Mesenteric fat pad (tissue), 1 donor: ENCODE measurements at places on chromosomes 7 and 10.

- DNase-seq, result peak; percentile 16
Observed at GRCh38 chr7:74193054-74193453, 16.8 kb upstream of the LAT2 start.

DNA sequence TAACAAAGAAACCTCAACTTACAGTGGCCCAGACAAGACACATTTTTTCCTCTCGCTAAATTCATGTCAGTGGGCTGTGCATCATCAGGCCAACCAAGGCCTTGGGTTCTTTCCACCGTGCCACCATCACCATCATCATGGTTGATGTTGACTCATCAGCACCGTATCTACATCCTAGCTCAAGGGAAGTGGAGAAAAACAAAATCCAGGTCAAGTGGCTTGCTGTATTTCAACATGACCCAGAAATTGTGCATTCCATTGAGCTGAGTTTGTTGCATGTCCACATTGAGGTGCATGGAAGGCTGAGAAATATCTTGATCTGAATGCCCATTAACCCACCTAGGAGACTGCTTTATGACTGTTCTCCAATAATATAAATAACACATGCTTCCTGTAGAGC lies 312.4 kb upstream of the CDC14C start:
- no peak for DNase-seq

DNA sequence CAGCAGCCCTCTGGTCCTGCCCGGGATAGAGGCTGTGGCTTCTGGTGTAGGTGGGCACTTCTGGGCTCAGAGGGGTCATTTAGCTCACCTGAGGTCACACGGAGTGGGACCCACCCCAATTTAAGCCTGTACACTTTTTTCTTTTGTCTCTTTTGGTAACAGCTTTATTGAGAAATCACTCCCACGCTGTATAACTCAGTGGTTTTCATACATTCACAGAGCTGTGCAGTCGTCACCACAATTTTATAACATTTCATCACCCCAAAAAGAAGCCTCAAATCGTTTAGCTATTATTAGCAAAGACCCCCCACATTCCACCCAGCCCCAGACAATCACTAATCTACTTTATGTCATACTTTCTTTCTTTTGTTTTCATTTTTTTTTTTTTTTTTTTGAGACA lies 62.3 kb downstream of the LHPP start:
- no peak for DNase-seq

DNA sequence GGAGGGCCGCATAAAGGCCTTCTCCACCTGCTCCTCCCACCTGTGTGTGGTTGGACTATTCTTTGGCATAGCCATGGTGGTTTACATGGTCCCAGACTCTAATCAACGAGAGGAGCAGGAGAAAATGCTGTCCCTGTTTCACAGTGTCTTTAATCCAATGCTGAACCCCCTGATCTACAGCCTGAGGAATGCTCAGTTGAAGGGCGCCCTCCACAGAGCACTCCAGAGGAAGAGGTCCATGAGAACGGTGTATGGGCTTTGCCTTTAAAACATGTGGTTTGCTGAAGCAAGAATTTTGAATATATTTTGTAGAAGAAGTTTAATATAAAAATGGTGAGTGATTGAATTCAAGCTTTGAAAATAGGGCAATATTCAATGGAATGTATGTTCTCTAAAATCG lies 889 bp downstream of the OR2A2 start:
- no peak for DNase-seq

- no peak for DNase-seq
Observed at GRCh38 chr10:115830265-115830970, 442.6 kb downstream of the GFRA1 start.

GRCh38 chr7:140778975-140779374 lies 82.5 kb downstream of the NDUFB2 start:
- DNase-seq, result no peak

GRCh38 chr10:130744631-130745030 lies 566.9 kb downstream of the TCERG1L start:
- DNase-seq, result peak; percentile 45

- DNase-seq, result no peak
Observed at GRCh38 chr10:70753026-70753663, 32.0 kb downstream of the TBATA start.

DNA sequence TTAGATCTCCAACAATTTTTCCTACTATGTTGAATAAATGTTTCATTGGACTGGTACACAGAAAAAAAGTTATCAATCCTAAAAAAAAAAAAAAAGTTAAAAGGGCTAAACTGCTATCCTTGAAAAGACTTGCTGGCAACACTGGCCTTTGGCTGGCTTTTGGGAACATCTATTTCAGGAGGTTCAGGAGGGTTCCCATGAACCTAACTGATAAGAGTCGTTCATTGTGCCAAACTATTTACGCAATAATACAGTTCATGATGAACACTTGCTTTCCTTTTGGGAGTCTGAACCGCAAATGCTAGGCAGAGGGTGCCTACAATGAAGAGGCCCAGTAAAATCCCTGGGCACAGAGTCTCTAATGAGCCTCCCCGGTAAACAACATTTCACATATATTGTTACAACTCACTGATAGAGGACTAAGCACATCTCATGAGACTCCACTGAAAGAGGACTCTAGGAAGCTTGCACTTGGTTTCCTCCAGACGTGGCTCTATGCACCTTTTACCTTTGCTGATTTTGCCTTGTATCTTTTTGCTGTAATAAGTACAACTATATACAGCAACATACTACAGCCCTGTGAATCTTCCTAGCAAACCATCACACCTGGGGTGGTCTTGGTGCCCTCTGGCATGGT lies 45.0 kb downstream of the ZFAND4 start:
- DNase-seq, result no peak

GRCh38 chr7:74044366-74045350 lies 16.7 kb downstream of the ELN start:
- no peak for DNase-seq

DNA sequence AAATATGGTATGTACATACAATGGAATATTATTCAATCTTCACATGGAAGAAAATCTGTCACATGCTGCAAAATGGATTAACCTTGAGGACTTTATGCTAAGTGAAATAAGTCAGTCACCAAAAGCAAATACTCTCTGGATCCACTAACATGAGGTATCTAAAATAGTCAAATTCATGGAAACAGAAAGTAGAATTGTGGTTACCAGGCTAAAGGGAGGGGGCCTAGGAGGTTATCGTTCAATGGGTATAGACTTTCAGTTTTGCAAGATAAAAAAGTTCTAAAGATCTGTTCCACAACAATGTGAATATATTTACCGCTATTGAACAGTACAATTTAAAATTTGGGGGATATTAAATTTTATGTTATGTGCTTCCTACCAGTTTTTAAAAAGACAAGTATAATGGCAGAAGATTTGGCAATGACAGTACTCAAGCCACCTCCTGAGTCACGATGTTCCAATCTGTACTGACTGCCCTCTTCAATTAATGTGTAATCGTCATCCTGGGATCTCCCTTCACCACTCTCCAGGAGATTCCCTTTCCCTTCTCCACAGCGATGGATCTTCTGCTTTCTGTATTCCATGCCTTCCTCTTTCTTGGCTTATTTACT lies 32.3 kb upstream of the IL6 start:
- DNase-seq, result no peak

GRCh38 chr7:75575488-75576121 lies 83.5 kb downstream of the SPDYE5 start:
- DNase-seq, result no peak

DNA sequence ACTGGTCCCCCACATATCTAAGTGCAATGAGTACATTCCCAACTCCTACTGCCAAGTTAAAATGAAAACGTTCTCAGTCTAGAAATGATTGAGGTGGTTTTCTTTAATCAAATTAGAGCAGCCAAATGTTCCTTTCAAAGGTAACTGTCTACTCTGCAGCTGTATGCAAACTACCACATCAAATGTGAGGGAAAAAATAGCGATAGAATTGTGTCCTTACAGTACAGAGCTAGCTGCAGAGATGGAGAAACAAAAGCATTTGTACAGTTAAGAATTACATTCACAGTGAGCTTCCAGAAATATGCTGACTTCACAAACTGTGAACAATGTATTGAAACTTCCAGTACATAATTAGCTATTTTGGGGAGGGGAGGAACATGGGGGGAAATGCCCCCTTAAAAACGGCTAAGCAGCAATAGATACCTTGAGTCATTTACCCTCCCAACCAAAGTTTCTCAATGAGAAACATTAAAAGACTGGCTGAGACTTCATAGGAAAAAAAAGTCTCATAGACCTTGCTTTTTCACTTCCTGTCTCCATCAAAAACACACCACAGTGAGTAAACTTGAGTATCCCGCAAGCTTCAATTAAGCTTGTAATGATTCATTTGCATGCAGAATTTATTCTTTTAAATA lies 22.9 kb downstream of the CDK6 start:
- no peak for DNase-seq

DNA sequence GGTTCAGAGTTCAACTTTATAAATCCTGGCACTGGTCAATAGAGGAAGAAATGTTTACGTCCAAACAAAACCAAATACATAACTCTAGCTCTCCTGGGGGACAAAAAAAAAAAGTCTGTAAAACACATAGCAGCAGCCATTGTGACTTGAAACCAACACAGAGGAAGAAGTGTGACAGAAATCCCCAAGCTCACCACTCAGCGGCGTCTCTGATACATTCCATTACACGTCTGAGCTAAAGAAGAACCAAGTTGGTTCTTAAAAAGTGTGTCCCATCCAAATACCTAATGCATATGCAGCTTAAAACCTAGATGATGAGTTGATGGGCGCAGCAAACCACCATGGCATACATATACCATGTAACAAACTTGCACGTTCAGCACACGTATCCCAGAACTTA lies 58.3 kb upstream of the NANOS1 start:
- peak; percentile 1 for DNase-seq

DNA sequence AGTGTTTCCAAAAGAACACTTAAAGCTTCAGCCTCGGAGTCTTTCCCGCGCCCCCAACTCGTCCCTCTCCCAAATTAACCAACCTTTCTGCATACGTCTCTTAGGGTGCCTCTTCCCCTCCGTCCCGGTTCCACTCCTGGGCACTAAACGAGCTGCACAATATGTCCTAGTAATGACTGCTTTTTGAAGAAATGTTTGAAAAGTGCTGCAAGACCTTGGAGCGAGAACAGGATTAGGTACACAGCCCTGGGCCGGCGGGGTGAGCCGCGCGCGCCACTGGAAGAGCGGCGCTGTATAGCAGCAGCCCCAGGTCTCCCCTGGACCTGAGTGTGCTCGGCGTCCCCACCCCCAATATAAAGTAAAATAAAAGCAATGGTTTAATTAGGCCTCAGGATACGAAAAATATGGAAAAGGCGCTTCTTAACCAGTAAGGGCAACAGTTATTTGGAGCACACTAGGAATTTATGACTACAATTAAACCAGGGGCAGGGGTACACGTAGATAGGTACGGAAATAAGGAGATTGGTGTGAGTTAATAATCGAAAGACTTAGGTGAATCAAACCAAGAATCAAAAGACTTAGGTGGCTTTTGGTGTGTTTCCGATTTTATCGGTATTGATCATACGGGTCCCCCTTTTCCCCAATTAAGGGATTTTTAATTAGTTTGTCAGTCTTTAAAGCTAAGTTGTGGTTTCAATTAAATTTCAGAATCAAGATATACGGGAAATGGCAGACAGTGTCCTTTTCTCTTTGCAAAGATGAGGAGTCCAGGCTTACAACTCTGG lies 1.9 kb downstream of the TET1 start:
- no peak for DNase-seq

DNA sequence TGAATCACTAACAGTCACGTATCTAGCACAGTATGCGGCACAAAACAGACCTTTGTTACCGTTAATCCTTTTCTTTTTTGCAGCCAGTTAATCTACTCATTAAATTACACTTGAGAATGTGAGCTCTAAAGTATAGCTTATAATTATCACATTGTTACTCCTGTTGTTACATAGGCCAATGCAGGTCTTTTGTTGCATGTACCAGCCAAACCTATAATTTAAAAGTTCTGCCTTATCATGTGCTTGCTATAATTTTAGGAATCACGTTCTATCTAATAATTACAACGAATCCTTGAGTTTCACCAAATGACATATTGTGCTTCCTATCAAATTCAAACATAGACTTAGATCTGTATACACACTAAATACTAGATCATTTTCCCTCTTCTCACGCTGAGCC lies 245.1 kb downstream of the DGKI start:
- no peak for DNase-seq

DNA sequence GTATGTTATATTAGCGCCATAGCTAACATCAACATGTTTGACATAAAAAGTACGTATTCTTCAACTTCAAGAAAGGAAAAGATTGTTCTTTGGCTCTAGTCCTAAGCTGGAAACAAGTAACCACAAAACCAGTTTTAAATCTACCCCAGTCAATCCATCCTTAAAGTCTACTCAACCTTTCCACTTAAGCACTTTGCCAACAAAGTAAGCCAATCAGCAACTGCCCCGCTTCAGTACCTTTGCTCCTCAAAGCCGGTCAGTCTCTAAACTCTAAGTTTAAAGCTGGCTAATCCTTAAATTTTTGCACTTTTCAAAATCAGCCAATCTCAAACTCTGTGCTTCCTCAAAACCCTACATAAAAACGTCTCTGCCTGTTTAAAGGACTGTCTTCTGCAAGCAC lies 8.1 kb downstream of the ZNF438 start:
- DNase-seq, result no peak
